Astrocyte (in vitro differentiated cells and primary cell): ENCODE measurements at places on chromosomes 2 and 18. TPM values are rescaled to one million over a fixed set of nuclear protein-coding genes. Genes with fewer than 3 reads are reported as not detected.

GRCh38 chr2:25697559-25698341 is 24.4 kb upstream of the DTNB start:
- H3K36me3 ChIP-seq: no peaks in the 10 kb centered on the region
- H3K4me3 ChIP-seq: no peak overlapping the region
- DNase-seq: no peak
- peaks cover 9% of the 10 kb centered on the region for H3K27me3 ChIP-seq

DNA sequence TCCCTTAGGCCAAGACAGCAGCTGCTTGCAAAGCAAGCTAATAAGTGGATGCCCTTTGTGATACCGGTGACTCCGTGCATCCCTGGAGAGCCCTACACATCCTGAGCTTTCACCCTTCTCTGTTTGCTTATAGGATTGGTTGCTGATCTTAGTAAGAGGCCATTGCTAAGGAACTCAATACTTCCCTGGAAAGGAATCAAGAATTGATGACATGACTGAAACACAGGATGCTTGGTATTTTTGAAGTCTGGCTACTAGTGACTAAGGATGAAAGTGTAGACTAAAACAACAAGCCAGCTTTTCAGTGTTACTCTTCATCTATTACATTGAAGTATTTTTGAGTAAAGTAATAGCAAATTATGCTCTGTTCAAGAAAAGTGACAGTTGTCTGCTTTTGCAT is 123.0 kb upstream of the SERPINE2 start:
- no peaks in the 10 kb centered on the region for H3K27me3 ChIP-seq
- peaks cover 48% of the 10 kb centered on the region for H3K4me1 ChIP-seq
- H3K36me3 ChIP-seq: no peaks in the 10 kb centered on the region
- H3K27ac ChIP-seq: peak overlapping the region; percentile 69
- peak; percentile 83 for DNase-seq

GRCh38 chr2:224025874-224026273 is 13.2 kb downstream of the SERPINE2 start:
- H3K4me1 ChIP-seq: no peaks in the 10 kb centered on the region
- H3K27me3 ChIP-seq: no peaks in the 10 kb centered on the region
- H3K36me3 ChIP-seq: no peaks in the 10 kb centered on the region
- H3K4me3 ChIP-seq: no peak overlapping the region
- H3K27ac ChIP-seq: no peak overlapping the region

DNA sequence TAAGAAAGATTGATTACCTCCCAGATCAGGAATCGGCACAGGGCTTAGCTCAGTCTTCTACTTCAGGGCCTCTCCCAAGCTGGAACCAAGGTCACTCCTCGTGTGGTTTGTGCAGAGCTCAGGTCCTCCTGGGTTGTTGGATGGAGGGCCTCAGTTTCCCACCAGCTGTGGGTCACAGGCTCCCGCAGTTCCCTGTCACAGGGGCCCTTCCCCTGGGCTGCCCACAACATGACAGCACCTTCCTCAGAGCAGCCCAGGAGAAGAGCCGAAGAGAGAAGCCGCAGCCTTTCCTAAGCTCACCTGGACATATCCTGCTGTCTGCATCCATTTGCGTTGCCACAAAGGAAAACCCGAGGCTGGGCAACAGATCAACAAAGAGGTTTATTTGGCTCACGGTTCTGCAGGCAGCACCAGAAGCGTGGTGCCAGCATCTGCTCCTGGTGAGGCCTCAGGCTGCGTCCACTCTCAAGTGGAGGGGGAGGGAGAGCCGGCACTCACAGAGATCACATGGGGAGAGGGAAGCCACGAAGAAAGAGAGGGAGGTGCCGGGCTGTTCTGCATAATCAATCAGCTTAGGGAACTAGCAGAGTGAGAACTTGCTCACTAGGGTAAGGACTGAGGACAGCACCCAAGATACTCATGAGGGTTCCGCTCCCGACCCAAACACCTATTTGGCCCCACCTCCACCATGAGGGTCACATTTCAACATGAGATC is 13.0 kb upstream of the ALLC start:
- H3K4me3 ChIP-seq: no peak overlapping the region
- H3K27ac ChIP-seq: no peak overlapping the region
- DNase-seq: no peak
- H3K27me3 ChIP-seq: peaks cover 2% of the 10 kb centered on the region
- H3K4me1 ChIP-seq: no peaks in the 10 kb centered on the region

The C2orf72 gene
- total RNA-seq: 0.84 and 1.0 TPM in 2 replicates

The AQP12A gene
- not detected in 2 replicates for total RNA-seq
